ENCODE measurements at places on chromosomes 7 and 10.

DNA sequence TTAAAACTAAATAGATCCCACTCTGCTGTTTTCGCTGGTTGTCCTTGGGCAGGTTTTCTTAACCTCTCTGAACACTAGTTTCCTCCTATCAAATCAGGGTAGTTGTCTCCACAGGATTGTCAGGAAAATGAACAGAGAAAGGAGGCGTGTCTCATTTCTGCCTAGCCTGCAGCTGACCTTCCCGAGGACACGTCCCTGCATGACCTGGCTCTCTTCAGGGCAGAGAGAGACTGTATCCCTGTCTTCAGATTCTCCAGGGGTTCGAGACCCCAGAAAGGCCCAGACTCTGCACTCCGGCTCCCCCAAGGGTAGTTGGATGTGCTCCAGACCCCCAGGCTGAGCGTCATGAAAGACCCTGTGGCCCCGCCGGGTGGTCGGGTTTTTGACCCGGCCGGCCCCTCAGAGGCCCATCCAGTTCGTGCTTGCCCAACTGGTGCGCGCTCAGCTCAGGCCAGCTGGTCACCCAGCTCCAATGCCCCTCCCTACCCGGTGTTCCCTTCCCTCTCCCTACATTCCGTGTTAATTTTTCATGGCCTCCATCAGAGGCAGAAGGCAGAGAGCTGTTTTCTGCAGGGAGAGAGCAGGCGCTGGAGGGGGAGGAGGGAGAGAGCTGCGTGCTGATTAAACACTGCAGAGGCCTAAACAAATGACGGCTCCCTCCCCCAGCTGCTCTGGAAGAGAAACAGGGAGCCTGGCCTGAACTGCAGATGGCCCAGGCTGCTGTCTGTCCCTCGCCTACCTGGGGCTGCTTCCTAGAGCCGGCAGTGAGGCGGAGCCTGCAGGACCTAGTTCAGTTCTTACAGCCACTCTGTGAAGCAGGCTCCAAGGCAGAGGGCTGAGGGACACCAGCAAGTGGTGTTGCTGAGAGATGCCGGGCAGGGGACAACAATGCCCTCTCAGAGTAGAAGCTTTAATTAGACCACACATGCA is 86.2 kb upstream of the PPIF start:
- no peak for DNase-seq

DNA sequence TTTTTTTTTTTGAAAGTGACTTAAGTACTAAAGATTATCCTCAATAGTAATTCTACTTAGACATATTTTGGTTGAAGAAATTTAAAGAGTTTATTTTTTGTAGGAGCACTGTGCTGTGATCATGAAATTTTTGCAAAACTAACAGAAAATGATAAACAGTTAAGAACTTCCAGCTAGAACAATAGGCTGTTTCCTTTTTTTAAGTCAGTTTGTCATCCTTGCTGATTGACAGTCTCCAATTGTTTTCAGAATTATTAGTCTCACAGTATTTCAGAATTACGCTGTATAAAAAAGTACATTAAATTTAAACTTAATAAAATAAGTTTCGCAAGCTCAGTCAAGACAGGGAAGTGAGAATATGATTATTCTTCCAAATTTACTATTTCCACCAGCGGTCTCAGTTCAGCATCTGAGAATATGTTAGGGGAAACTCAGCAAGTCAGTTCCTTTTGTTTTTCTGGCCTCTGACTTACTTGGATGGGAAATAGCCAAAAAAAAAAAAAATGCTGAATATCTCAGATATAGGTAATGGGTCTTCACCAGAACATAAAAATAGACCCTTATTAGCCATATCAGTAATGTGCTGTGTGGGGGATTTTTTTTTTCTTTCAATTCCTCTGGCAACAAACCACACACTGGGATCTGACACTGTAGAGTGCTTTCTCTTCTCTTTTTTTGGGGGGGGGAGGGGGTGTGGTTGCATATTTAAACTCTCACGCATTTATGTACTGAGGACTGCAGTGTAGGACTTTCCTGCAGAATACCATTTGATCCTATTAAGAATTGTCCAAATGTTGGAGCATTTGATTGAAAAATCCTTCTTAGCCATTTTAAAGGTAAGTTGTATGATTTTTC is at the start of gene CD36:
CD36 (plus strand) TSS at position 732 of the 855 bp plus-strand sequence. CDS start 8,099 bp downstream, outside the sequence.
- no peak for DNase-seq

DNA sequence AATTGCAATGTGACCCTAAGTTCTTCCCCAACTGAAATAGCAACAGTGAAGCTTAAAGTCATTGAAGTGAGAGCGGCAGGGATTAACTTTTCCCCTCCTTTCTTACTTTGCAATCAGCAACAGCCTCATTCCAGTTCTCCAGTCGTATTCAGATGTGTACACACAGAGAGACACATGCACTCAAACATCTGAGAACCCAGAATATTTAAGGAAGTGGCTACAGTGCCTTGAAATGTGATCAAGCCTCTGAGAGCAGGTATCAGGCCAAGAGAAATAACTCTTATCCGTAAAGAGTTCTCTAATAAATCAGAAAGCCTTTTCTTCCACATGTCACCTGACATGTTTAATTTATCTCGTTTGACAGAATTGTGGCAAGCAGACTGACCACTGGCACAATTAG is 388.9 kb upstream of the NPVF start:
- DNase-seq = no peak

DNA sequence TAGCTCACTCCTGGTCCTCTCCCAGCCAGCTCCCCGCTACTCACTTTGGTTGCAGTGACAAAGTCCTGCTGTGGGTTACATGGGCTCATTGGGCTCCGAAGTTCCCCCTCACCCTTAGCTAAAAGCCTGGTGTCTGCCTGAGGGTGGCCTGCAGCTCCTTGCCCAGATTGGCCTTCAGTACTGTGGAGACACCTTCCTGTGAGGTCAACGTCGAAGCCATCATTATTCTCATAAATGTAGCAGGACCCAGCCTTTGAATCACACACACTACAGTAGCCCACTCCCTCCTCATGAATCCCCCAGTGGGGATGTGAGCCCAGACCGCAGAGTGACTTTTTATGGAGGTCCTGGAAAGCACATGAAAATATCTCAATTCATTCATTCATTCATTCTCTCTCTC is 10.5 kb downstream of the MBL2 start:
- no peak for DNase-seq

DNA sequence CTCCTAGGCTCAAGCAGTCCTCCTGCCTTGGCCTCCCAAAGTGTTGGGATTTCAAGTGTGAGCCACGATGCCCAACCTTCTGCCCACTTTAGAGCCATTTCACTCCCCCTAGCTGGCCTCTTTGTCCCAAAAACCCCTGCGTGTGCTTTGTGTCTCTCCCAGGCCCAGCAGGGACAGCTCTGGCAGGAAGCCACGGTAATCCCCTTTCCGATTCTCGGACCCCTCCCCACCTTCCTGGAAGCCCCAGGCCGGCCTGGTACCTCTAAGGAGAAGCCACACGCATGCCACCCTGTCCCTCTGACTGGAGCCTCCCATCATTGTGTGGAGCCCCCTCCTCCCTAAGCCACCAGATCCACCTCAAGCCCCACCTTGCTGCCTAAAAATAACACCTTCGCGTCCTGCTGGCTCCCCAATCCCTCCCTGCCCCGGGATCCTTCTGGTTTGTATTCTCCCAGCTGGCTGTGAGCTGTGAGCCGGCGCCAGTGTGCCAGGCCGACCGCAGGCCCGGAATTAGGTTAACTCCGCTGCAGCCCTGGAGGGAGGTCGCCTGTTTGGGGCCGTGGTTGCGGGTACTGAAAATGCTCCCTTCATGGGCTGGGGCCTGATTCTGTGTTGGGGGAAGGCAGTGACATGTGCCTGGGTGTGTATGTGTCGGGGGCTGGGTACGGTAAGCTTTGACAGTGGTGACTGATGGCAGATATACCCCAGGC is 16.4 kb upstream of the SRRM3 start:
- no peak for DNase-seq

DNA sequence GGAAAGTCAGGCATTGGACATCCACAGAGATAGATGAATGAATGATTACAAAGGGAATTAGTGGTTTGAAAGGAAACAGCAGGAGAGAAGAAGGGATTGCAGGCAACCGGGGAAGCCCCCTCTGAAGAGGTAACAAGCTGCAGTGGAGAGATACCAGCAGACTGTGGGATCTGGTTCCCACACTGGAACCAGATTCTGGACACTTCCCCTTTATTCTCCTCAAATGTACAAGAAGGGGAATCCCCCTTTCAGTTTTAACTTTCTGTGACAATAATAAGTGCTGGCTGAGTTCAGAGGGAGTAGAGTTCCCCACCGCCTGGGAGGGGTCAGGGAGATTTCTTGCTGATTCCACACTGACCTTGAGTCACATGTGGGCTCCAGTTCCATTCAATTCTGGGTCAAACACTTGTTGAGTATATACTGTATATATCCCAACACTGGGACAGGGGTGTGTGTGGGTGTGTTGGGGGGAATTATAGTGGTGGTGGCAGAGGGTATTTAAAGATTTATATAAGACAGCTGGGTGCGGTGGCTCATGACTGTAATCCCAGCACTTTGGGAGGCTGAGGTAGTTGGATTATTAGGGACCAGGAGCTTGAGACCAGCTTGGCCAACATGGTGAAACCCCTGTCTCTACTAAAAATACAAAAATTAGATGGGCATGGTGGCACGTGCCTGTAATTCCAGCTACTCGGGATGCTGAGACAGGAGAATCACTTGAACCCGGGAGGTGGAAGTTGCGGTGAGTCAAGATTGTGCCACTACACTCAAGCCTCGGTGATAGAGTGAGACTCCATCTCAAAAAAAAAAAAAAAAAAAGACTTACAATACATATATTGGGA is 16.5 kb upstream of the DDIT4 start:
- no peak for DNase-seq
